ENCODE measurements at places on chromosomes 2 and 18. TPM values are rescaled to one million over a fixed set of nuclear protein-coding genes. Genes with fewer than 3 reads are reported as not detected.

SETBP1 gene
- 4.4 TPM for total RNA-seq

REEP1 gene
- 0.17 TPM for total RNA-seq

DNA sequence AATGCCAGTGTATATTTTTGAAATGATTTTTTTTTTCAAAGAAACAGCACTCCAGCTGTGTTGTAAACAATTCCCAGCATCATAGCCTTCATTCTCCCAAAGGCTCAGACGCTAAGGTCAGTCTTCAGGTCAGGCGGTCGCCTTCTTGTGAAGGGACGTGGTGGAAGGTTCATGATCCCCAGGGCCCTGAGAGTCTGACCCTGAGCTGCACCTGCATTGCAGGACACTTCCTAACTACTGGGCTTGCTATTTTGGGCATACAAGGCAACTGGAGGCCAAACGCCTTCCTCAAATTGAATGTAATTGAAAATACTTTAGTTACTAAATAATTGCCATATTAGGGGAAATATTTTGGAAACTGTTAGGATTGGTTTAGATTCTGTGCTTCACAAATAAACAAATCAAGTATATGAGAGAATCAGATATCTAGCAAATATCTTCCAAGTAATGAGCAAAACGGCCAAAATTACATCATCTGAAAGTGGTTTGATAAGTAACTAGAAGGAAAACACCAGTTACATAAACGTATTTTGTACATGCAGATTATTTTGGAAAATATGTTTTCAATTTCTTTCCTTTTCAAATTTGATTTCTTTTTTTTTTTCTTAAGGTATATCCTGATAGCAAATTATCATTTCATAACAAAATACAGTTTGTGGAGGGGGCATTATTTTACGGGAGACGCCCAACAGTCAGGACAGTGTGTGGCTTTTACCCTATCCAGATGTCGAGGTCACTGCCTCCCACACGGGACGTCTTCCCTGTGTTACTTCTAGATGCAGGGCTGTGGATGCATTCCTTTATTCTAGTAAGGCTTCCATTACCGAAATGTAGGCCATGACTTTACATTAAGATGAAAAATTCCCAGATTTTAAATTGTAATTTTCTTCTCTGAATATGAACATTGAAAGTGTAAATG is 136.0 kb downstream of the ATP9B start:
- H3K36me3 ChIP-seq: peaks cover 14% of the 10 kb centered on the region
- no peak overlapping the region for H3K4me3 ChIP-seq
- peak overlapping the region; percentile 31 for H3K27ac ChIP-seq
- H3K27me3 ChIP-seq: no peaks in the 10 kb centered on the region
- H3K4me1 ChIP-seq: peaks cover 19% of the 10 kb centered on the region

DNA sequence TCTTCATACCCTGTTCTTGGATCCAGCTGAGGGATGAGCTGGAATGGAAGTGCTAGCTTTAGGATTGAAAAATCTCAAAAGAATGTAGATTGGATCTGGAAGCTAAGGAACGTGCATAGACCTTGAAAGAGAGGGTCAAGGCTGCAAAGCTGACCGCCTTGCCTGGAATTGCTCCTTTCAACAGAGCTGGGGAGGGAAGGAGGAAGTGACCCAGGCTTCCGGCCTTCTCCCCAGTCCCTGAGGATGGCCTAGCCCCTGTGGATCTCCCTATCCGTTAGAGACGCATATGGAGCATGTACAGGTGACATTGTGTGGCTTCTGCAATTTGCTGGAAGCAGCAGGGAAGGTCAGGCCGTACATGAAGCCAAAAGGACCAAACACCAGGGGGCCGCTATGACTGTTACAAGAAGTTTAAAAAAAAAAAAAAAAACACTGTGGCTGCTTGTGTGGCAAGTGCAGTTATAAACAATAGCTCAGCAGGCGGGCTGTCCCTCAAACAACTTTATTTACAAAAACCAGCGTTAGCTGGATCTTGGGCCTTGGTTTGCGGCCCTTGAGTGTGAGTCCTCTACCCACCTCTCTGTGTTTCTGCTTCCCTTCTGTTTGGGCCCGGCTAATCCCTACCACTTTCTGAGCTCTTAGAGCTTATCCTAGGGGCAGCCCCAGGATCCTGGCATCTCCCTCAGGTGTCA is 227.6 kb downstream of the SEPTIN10 start:
- no peaks in the 10 kb centered on the region for H3K4me1 ChIP-seq
- H3K36me3 ChIP-seq: no peaks in the 10 kb centered on the region
- no peak overlapping the region for H3K4me3 ChIP-seq
- H3K27me3 ChIP-seq: no peaks in the 10 kb centered on the region

DNA sequence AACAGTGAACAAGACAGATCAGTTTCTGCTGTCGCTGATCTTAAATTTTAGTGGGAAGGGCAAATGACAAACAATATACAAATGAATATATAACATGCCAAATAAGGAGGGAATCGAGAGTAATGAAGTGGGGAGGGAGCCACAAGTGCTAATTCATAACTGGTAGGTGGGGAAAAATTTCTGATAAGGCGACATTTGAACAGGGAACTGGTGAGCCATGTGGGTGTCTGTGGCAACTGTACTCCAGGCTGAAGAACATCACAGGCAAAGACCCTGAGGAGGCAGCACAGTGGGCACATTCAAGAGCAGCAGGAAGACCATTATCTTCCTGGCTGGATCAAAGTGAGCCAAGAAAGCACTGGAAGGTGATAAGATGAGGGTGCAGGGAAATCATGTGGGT is 51.6 kb upstream of the CD28 start:
- H3K4me3 ChIP-seq: no peak overlapping the region
- no peak for DNase-seq
- no peak overlapping the region for H3K27ac ChIP-seq
- H3K27me3 ChIP-seq: peaks cover 2% of the 10 kb centered on the region

- peak overlapping the region; percentile 65 for H3K27ac ChIP-seq
- peaks cover 3% of the 10 kb centered on the region for H3K36me3 ChIP-seq
- peaks cover 16% of the 10 kb centered on the region for H3K4me1 ChIP-seq
- H3K4me3 ChIP-seq: no peak overlapping the region
Measured at GRCh38 chr2:69755862-69756467, 14.0 kb downstream of the ANXA4 start.

All from activated CD4-positive, alpha-beta T cell treated with anti-CD3 and anti-CD28 coated beads, Interleukin-2, amount 10 ng/mL, durations not matched to agents 7 days and 5 days (primary cell).